ENCODE measurements at places on chromosomes 4 and X.

- no peak for DNase-seq
These were observed 803.0 kb downstream of the DMD start for GRCh38 chrX:32408389-32408788.

DNA sequence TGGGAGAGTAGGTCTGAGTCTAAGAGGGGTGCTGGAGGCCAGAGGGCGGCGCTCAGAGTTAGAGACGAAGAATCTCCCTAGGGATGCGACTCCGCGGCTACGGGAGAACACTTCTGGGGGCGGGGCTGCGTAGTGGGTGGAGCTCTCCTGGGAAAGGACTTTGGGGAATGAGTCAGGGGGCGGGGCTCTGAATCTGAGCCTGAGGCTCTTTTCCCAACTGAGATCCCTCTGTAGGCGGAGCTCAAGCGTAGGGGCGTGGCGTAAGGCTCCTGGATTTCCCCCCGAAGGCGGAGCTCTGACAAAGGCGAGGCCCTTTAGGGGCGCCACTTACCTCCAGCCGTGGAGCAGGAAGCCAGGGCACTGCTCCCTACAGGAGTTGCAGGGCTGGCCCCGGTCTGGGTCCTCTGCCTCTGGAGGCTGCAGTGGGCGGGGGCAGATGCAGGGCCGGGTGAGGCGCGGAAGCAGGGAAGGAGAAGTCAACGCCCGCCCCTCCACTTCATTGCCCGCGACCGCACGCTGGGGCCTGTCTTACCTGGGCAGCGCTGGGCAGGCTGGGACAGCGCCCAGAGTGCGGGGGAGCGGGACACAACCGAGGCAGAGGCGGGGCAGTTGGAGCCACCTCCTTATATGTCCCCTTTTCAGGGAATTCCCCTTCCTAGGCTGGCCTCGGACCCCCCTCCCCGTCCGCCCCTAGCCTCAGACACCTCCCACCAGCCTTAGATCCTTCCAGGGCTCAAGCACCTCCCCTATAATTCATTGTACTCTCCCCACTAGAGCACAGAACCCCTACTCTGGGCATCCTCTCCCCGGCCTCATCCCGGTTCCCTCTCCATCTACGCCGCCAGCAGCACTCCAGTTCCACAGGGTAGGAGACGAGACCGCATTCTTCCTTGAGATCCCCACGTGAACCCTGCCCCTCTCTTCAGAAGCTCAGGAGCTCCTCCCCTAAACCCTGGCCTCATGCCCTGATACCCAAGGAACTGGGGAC, 1.6 kb downstream of the PRICKLE3 start:
- no peak for DNase-seq

- DNase-seq, result no peak
These were observed 202.3 kb upstream of the CENPE start for GRCh38 chr4:103400405-103400804.

DNA sequence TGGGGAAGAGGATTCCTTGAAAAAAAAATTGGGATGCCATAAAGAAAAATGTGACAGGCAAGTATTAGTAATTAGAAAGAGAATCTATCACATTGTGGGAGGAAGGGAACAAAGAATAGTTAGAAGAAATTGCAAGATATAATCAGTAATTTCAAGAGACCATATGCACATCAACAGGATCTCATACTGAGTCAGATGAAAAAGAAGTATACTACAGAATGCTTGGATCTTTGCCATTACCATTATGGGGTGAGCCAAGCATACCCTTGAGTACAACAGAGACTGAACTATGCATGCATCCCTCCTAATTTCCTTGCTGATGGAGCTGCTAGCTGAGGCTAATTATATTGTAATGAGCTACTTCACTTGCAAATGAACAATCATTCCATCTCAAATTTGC, 287.6 kb downstream of the PAPSS1 start:
- no peak for DNase-seq

- DNase-seq, result no peak
These were observed 114.8 kb upstream of the PLAC1 start for GRCh38 chrX:134773041-134773440.

DNA sequence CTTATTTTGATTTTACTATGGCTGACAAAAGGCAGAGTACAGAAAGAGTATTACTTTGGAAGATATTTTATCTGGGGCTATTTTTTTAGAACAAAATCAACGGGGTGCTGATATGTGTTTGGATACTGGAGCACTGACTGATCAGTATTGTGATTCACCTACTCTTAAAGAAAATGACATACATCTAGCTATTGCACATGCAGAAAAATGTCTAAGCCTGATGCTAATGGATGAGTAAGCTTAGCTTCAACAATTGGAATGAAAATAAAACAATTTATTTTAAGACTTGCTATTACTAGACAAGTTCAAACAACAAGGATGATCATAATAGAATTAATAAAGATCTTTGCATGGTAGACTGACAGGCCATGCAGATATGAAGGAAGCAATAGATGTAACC, 262.0 kb downstream of the PPP1R2C start:
- no peak for DNase-seq

- no peak for DNase-seq
These were observed 930 bp downstream of the ZNF718 start for GRCh38 chr4:125091-125771.

- no peak for DNase-seq
These were observed 710 bp downstream of the PRKG2 start for GRCh38 chr4:81214144-81214880.

GRCh38 chr4:84496706-84497503, 2.2 kb downstream of the NKX6-1 start:
- DNase-seq, result no peak

GRCh38 chr4:87232216-87232615, 11.8 kb upstream of the KLHL8 start:
- no peak for DNase-seq

GRCh38 chr4:13920901-13921300, 293.4 kb upstream of the BOD1L1 start:
- DNase-seq, result no peak

GRCh38 chrX:97330151-97330550, 446.4 kb downstream of the RPA4 start:
- no peak for DNase-seq

GRCh38 chr4:113077575-113077974, 28.1 kb downstream of the ANK2 start:
- DNase-seq, result peak; percentile 58

Data from midbrain (tissue), 1 donor.